CMK (cell line): ENCODE measurements at places on chromosomes 12 and 14.

DNA sequence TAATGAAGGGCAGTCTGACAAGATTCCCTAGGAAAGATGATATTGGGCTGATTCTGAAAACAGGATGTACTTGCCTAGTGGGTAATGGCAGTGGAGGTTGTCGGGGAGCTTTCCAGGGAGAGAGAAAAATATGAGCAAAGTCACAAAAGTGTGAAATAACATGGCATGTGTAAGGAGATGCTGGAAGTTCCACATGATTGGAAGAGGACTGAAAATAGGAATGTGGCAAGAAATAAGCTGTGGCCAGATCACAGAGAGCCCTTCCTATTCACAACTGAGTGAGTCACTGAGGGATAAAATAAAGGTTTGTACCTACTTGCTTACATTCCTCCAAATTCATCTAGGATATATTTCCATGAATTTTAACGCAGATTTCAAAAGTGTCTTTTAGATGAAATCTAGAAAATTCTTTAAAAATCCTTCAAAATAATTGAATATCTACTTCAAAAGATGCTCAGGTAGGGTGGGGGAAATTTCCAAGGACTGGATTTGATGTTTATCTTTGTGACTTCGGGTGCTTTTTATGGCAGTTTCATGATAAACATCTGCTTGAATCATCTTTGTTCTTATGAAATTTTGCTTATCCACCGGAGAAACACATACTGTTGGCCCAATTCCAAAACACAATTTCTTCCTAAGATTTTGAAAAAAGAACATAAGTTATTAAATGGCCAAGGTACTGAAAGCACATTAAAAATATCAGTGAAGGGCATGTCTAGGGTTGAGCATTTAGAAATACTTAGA, 36.3 kb upstream of the SLC2A13 start:
- no peak for DNase-seq

DNA sequence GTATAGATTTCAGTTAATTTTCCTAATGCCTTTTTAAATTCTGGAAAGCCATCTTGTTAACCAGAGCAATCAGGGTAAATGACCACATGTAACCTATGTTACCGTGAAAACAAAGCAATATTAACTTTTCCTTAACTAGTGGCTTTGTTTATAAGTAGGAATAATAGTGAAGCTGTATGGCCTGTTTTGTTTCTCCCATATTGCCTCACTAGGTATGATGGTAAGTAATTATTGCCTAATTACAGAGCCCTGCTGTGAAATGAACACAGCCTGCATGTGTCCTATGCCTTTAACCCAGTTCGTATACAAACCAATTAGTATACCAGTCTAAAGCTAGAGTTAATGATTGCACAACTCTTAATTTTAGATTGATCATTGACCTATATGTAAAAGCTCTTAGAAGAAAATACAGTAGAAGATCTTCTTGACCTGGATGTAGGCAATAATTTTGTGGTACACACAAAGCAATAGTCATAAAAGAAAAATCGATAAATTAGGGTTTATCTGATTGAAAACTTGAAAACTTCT, 249.9 kb downstream of the CCDC91 start:
- no peak for DNase-seq

DNA sequence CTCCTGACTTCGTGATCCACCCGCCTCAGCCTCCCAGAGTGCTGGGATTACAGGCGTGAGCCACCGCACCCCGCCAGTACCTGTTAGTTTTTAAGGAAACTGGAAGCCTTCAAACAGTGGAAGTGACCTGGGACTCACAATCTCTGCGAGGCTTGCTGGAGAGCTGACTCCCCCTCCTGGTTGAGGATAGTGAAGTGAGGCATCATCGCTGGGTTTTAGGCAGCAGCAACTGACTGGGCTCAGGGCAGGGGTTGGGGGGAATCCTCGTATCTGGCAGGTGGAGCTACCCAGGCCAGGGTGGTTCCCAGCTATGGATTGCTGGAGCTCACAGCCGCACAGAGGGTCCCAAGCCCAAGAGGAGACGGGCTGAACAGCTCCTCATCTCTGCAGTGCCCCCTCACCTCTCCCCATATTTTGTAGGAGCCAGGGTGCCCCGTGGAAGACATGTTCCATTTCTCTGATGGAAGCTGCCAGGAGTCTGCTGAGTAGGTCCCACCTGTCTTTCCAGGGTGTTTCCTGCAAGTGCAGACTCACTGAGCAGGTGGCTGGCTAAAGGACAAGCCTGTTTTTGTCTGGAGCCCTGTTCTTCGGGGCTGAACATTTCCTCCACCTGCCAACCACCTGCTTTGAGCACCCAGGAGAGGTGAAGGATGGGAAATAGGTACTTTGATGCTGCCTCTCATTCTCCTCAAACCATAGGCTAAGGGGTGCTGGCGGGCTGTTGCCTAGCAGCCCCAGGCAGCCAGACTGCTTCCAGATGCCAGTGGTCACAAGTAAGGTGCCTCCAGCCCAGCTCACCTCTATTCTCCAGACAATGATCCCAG, 3.1 kb downstream of the AVIL start:
- no peak for DNase-seq

GRCh38 chr12:47889040-47889439, 15.8 kb downstream of the VDR start:
- no peak for DNase-seq

DNA sequence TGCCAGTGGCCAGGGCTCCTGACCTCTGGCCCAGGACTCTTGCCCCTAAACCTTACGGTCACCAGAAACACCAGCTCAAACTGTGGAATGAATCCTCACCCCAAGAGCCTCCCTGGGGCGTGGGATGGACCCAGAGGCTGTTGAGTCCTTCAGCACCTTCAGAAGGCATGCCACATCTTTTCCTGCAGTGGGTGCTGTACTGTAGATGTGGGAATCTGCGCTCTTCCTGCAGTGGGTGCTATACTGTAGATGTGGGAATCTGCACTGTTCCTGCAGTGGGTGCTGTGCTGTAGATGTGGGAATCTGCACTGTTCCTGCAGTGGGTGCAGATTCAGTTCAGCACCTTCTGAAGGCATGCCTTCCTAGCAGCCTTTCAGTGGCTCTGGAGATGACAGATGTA, 1.2 kb downstream of the KRT82 start:
- DNase-seq = no peak

DNA sequence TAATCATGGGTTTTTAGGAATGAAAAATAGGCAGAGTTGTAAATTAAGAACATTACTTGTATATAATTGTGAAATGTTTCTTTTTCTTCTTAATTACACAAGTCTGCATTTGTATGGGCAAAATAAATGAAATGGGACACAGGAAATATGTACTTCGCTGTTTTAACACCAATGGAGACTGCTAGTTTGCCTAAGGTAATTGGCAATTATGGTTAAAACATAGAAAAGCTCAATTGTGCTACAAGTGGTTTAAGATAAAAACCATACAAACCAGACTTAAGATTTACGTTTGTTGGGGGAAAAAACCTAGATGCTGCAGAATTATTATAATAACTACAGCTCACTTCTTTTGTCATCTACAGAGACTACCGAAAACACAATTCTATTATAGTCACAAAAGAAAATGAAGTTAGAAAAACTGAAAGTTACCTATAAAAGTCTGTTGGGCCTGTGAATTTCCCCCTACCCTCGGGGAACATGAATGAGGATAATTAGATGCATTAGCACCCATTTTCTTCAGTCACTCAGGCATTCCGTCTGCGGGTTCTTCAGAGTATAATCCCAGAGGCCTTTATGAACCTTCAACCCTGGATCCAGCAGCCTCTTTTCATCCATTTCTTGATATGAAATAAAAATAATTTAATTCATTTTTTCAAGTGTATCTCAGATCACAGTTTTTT, 37.2 kb downstream of the BTBD7 start:
- DNase-seq = no peak

DNA sequence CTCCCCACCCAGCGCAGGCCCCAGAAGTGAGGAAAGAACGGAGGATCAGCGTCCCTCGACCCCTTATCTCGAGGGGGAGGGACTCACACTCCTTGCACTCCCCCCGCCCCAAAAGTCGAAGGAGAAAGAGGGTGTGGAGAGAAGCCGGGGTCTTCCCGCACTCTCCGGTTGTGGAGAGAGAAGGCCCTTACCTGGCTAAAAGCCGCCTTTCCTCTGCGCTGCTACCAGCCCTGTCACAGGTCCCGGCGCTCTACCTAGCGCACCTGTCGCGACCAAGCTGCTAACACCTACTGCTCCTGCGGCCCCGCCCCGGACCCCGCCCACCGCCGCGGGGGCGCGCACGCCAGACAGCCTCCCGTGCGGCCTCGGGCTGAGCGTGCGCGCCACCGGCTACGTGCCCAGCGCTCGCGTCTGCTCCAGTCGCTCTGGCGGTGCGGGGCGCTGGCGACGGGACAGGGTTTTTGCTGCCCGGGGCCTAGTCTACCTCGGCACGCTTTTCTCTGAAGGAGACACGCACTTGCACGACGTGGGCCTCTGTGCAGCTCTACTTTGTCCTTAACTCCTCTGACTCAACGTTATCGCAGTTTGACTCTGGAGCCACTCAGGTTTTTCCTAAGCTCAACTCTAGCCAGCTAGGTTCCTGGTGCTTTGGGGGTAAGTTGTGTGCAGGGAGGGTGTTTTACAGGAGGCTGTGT, at the start of gene LIMA1:
Gene LIMA1, minus strand, starts transcription at position 292 of the 695 bp plus-strand sequence. CDS start 34,769 bp downstream, outside the sequence.
- DNase-seq = peak; percentile 62

DNA sequence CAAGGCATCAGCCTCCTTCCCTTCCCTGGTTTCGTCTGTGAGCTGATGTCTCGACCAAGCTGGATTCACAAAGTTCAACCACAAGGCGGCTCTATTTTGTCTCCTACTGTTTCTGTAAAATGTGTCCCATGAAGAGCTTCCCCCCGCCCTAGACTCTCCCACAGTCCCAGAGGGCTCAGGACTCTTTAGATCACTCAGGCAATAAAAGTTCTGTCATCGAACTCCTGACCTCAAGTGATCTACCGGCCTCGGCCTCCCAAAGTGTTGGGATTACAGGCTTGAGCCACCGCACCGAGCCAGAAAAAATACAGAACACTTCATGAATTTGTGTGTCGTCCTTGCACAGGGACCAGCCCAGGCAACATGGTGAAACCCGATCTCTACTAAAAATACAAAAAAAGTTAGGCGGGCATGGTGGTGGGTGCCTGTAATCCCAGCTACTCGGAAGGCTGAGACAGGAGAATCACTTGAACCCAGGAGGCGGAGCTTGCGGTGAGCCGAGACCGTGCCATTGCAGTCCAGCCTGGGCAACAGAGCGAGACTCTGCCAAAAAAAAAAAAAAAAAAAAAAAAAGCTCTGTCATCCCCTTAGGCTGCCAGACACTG, 149.4 kb downstream of the BCL11B start:
- no peak for DNase-seq

- no peak for DNase-seq
These were observed 86.6 kb downstream of the KSR2 start for GRCh38 chr12:117882181-117882580.

GRCh38 chr14:62181591-62181990, 419.4 kb downstream of the SNAPC1 start:
- no peak for DNase-seq

GRCh38 chr14:94775871-94776210, 5.9 kb upstream of the GSC start:
- DNase-seq = no peak

DNA sequence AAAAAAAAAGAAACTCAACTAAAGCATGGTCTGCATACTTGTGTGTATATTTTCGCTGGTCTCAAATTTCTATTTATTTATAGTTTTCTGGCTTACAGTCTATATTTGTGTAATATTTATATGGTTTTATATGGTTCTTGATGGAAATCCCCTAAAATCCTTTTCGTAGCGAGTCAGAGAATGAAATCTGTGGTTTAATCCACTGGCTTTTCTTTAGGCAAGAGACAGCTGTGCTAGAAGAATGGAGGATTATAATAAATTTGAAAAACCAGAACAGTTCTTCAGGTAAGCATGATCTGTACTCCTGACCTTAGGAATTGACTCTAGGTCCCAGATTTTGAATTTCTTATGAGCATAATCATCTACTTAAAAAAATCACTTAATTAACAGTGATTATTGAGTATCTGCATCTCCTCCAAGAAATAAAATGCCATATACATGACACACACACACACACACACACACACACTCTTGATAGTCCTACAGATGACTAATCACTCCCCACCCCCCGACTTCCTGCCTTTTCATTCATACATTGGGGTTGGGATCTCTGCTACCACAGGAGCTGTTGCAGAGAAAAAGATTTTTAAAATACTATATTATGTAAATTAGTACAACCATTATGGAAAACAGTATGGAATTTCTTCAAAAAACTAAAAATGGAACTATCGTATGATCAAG, 113.4 kb downstream of the CRADD start:
- no peak for DNase-seq

GRCh38 chr12:112309797-112310196, 72.4 kb downstream of the HECTD4 start:
- no peak for DNase-seq

DNA sequence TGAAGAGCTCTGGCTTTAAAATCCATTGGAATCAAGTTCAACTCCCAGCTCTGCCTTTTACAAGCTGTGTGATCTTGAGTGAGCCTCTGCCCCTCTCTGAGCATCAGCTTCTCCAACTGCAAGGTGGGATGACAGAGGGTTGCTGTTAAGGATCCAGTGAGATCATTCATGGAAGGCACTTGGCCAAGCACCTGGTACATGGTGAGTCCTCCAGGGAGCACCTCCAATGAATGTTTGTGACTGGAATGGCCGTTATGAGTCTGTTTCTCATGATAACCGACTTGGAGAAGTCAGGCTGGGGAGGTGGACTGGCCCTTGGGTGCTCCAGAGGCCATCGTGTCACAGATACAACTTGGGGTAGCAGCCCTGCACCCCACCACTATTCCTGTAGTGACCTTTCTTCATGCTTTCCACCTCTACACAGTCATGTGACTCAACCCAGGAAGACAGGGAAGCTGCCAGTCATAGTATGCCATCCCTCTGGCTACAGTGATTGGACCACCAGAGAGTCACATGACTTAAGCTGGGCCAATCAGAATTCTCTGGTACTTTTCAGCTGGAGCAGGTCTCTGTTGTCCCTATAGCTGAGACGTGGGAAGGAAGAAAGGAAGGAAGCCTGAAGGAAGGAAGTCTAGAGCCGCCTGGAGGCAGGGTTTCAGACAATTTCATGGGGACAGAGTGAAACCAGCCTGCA, 146.5 kb upstream of the MYL2 start:
- DNase-seq = peak; percentile 55

- DNase-seq = no peak
These were observed 210.4 kb upstream of the PRICKLE1 start for GRCh38 chr12:42799966-42800365.

DNA sequence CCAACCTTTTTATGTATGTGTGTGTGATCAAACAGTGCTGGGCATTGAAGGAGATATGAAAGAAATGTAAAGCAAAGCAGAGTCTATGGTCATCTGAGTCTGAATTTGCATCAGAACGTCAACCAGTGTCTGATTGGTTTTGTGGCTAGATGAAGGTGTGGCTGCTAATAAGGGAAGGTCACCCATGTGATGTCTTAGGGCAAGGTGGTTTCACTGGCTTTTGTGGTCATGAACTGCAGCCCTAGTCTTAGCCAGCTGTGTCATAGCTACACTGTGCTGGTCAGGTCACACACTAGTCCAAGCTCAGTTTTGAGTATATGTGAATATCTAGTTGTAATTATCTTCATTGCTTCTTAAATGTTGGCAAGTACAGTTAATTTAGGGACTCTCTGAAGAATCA, 105.8 kb downstream of the TGFB3 start:
- no peak for DNase-seq
